NCI-H2081 treated with DMSO at 0.1 percent for 48 hours (cell line): ENCODE measurements at places on chromosomes 16 and 17.

DNA sequence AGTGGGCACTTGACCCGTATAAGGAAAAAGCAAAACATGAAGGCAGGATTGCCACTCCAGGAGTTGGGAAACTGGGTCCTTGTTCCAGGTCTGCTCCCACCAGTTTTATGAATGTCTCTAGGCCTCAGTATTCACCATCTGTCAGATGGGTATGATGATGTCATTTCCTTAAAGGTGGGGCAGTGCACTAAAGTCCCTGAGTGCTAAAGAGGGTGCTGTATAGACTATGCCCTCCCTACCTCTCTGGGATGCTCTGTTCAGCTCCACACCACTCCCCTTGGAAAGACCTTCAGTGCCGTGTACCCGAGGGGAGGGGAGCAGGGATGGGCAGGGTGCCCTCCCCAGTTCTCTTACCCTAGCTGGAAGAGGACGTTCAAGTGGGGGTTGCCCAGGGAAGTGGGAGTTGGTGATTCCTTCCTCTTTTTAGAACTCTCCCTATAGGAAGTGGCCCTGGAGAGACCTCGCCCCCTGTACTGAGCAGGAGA lies 2.2 kb downstream of the LASP1 start:
- DNase-seq: no peak

DNA sequence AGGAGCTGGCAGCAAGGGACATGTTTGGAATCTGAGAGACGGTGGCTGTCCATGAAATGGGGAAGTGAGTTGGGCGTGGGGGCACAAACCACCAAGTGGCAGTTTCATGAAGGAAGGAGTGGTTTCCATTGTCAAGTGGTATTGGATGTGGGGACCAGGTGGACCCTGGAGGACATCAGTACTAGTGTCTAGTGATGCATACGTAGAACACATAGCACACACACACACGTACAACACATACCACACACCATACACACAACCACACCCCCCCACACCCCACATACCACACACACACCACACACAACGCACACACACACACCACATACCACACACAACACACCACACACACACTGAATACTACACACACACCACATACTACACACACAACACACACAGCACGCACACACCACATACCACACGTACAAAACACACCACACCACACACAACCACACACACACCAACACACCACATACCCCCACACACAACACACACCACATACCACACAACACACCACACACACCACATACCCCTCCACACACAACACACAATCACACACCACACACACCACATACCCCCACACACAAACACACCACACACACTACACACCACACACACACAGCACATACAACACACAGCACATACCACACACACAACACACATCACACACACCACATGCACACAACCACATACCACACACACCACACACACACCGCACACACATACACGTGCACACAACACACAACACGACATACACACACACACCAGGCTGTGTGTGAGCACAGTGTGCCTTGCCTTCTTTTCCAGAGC lies 41.1 kb upstream of the GSE1 start:
- DNase-seq: no peak

GRCh38 chr17:74217037-74217730 lies 3.8 kb downstream of the TTYH2 start:
- DNase-seq: peak; percentile 18

GRCh38 chr16:51268237-51268636 lies 117.2 kb upstream of the SALL1 start:
- DNase-seq: no peak

DNA sequence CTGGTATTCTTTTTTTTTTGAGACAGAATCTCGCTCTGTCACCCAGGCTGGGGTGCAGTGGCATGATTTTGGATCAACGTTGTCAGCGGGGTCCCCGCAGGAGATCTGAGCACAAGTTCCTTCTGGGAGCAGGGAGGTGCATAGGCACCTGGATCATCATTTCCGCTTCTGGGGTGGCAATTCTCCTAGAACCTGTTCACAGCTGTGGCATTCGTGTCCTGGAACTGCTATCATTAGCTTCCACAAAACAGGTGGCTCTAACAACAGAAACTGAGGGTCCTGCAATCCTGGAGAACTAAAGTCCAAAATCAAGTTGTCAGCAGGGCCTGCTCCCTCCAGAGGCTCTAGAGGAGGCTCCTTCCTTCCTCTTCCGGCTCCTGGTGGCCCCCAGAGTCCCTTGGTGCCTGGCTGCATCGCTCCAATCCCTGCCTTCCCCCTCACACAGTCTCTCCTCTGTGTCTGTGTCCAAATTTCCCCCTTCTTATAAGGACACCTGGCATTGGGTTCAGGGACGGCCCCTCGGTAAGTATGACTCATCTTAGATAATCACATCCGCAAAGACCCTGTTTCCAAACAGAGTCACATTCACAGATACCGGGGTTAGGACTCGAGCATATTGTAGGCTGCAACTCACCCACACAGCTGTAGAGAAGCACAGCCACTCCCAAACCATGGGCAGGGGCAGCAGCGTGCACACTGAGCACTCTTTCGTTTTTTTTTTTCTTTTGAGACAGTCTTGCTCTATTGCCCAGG lies 43.5 kb upstream of the KLHDC4 start:
- no peak for DNase-seq
